Stomach (tissue), 19 donors: ENCODE measurements at places on chromosomes 4 and X.

DNA sequence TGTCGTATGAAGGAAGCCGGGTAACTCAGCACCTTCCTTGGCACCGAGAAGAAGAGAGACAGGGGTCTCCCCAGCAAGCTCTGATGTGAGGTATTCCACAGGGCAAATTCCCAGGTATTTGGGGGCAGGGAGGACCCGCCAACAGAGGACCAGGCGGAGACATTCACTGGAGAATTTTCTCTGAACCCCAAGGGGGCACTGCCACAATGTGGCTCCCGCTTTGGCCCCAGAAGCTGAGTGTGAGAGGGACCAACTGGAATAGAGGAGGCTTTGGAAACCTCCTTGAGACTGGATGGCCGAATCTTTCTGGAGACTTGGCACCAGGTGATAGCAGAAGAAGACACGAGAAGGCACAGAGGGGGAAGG lies 735 bp upstream of the GABRE start:
- DNase-seq: no peak

GRCh38 chr4:40856277-40856839 lies 106.6 kb downstream of the NSUN7 start:
- DNase-seq: no peak

DNA sequence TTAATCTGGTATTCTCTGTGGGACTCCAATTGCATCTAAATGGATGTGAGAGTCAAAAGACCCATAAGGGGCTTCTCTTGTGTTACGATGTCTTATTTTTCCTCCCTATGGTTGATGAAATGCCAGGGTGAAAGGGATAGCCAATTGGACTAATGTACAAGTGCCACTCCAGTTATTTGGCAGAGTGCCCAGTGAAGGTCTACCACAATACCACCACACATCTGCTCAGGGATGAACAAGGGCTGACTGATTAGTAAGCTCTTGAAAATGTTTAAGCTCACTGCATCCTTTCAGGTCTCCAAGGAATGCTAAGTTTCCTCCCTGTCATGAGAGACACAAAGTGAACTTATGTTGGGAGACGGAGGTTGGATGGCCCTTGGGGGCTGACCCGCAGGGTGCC lies 57.8 kb downstream of the HEPH start:
- no peak for DNase-seq

GRCh38 chr4:14180983-14181601 lies 553.6 kb upstream of the BOD1L1 start:
- peak; percentile 38 for DNase-seq

DNA sequence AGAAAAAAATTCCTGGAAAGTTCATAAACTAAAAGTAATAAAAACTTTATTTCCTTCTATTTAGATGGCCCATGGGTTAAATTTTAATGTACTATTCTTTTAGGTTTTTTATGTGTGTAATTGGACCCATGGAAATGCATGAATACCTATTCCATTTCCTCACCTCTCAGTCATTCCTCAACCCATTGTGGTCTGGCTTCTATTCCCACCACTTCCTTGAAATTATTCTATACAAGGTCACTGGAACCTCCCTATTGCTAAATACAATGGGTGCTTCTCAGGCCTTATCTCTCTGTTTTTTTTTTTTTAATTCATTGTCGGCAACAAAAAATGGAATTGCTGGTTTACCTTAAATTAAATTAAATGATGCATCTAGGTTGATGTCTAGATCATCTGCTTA lies 17.2 kb downstream of the SLC39A8 start:
- DNase-seq: no peak

DNA sequence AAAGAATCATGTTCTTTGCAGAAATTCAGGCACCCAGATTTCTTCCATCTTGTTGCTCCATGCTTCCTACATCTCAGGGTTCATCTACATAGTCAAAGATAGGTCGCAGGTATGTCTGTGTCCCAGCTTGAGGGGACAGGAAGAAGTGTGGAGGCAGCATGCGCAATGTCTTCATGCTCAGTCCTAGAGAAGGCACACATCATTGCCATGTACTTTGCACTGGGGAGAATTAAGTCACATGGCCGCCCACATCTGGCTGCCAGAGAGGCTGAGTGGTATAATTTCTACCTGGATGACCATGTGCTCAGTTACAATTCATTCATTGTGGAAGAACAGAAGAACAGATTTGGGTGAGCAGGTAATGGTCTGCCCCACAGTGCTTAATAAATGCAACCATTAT lies 54.1 kb downstream of the GAB1 start:
- no peak for DNase-seq

DNA sequence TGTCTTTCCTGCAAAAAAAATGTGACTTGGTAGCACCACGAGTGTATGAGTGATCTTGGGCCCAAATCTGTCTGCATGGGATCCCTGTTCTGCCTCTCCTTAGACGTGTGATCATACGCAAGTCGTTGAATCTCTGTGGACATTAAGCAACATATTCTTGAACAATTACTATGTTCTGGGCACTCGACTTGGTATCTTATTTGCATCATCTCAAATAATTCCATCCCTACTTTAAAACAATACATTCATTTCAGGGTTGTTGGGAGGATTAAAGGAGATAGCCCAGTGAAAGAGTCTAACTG lies 145.4 kb upstream of the CPEB2 start:
- no peak for DNase-seq
